ENCODE measurements at places on chromosomes 6 and 20.

- DNase-seq: no peak
These were observed 54.4 kb upstream of the STXBP5 start for GRCh38 chr6:147149826-147150225.

DNA sequence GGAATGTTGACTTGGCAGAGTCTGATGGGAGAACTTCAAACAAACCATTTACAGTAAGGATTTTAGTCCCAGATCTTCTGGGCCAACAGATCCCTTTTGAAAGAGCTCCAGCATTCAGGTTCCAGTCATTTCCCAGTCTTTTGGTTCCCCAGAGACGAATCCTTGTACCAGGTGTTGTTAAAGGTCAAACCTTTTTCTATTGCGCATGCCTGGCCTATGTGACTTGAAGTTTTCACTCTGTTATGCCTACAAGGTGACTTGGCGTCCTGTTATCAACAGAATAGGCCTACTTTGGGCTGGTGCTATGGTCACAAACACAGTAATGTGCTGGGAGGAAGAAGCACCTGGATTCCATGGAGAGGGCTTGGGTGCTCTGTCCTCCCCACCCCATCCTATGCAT, 52.3 kb downstream of the PXDC1 start:
- DNase-seq: no peak

GRCh38 chr20:10376270-10377075, 57.5 kb downstream of the MKKS start:
- no peak for DNase-seq

DNA sequence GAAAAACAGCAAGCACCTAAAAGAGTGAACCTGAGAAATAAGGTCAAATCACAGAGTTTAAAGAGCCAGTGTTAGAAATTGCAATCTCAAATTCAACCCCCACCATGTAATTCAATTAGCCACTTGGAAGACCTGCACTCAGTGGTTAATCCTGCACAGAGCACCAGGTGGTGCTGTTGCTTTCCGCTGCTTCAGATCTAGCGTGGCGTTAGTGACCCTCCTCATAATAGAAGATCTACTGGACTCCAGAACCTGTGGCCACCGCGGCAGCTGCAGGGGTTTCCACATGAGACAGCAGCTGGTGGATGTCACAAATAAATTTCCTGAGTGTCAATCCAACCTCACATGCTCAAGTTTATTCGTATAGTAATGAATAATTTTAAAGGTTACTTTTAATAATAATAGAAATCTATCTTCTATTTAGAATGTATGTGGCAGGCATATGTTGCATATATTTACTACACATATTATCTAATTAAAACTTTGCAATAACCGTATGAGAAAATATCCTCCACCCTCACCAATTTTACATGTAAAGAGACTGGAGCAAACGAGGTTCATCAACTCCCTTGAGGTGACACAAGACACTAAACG, 84.4 kb downstream of the SYNE1 start:
- peak; percentile 88 for DNase-seq
